Glomerular endothelial cell (primary cell): ENCODE measurements at places on chromosomes 1 and 21. TPM values are rescaled to one million over a fixed set of nuclear protein-coding genes. Genes with fewer than 3 reads are reported as not detected.

GRCh38 chr1:25705699-25706098 lies 89.1 kb downstream of the MAN1C1 start:
- no peak for DNase-seq

- no peak for DNase-seq
Measured at GRCh38 chr1:201089596-201089995, 22.6 kb downstream of the CACNA1S start.

- no peak for DNase-seq
Measured at GRCh38 chr1:1206966-1207531, 657 bp upstream of the TNFRSF18 start.

DNA sequence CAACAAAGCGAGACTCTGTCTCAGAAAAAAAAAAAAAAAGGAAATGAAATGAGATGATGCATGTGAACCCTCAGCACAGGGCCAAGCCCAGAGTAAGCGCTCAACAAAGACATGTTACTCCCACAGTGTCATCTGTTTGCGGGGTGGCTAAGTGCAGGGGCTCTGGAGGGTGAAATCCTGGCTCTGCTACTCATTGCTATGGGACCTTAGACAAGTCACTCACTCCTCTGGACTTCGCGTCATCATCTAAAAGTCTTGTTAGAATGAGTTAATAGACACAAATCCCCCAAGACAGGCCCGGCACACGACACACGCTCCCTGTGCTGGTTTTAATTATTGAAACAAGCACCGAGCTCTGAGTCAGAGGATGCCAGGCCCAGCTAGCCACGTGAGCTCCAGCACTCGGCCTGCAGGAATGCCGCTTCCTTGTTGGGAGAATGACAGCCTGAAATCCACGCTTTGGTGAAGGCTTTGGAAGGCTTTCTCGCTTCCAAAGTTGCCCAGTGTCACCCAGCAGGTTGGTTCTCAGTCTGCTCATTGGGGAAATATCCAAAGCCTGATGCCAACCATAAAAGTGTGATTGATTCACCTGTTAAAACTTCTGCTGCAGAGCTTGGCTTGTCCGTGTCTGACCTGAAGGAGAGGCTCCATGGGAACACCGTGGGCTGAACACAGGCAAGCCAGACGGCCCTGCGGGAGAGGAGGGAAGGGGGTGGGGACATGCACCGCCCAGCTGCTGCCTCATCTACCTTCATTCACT lies 36.7 kb upstream of the TARDBP start:
- no peak for DNase-seq

- DNase-seq, result no peak
Measured at GRCh38 chr1:42210421-42211133, 46.0 kb upstream of the GUCA2A start.

DNA sequence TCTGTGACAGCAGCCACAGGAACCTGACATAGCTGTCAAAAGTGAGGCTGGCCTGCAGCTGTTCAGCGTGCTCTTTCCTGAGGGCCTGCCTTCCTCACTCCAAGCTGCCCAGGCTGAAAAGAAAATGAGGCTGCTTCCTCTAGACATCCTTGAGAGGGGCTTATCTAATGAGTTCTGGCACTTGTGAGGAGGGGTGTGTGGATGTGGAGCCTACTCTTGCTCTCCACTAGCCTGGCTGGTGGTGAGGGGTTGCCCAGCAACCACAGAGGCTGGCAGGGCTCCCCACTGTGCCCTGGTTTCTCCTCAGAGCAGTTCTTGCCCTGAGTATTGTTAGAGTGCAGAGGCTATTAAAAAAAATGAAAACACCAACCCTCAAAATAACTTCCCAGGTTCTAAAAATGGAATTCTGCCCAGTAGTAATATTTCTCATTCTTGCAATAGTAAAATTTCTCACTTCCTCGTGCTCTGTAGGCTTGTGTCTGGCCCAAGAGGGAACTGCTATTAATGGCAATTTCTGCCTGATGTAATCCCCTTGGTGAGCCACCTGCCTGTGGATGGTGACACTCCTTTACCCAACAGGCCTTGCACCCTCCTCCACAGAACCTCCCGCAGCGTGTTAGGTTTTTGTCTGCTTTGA lies 52.6 kb upstream of the EPS8L3 start:
- DNase-seq, result no peak

GRCh38 chr1:66464802-66465201 lies 69.2 kb upstream of the SGIP1 start:
- no peak for DNase-seq

DNA sequence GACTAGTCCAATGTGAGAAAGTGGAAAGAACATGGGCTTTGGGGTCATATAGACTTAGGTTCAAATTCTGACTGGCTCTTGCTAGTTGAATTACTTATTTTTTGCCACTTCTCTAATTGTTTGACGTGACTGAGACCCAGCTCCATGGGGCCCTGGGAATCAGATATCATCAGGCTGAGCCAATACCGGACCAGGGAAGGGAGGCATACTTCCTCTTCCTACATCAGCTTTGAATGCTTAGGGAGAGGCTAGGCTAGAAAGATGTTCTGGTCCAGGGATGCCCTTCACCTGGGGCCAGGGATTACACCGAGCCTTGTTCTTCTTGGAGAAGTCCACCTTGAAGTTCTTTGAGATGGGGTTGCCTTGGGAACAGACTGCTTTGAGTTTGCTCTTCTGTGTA lies 3.7 kb upstream of the NR1I3 start:
- DNase-seq, result no peak

DNA sequence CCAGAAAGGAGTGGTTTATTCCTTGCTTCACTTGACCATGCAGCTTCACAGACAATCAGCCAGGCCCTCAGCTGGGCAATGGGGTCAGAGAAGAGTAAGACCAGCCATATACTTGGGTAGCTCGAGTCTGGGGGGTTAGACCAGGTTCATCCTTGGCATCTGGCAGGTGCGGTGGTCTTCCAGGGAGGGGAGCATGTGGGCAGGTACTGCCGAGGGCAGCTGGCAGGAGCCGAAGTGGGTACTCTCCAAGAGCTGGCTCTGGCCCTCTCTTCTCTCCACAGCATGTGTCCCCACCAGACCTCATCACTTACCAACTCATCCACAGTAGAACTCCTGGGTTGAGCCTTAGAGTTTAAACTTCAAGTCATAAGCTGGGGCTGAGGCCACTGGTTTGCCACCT lies 156.8 kb downstream of the FOXD2 start:
- no peak for DNase-seq

DNA sequence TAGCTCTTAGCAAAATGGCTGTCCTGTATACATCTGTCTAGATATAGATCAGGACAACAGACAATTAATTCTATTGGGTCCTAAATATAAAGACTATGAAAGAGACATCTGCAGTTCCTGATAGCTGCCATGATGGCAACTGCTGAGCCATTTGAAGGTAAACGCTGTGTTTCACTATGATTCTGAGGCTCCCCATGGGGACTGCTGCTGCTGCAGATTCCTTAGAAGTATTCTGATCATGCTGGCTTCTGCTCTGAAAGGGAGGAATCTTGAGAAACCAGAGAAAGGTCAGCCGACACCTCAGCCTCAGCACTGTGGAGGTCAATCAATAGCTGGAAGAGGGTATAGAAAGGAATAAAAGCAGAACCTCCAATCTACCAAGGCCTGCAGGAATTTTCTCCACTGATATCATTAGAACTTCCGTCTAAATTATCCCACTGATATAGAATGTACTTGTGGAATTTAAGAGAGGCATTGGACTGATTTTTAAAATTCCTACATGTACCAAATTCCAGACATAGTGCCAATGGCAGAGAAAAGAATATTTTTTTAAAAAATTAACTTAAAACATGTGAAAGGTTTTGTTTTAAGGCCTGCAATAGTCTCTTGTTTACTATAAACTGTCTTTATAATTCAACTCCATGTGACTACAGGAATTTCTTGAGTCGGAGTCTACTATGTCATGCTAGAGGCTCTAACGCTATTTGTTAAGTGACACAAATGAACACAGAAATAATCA lies 53.2 kb downstream of the DDAH1 start:
- DNase-seq, result no peak

- DNase-seq, result no peak
Measured at GRCh38 chr1:244603498-244603897, 49.4 kb upstream of the DESI2 start.

DNA sequence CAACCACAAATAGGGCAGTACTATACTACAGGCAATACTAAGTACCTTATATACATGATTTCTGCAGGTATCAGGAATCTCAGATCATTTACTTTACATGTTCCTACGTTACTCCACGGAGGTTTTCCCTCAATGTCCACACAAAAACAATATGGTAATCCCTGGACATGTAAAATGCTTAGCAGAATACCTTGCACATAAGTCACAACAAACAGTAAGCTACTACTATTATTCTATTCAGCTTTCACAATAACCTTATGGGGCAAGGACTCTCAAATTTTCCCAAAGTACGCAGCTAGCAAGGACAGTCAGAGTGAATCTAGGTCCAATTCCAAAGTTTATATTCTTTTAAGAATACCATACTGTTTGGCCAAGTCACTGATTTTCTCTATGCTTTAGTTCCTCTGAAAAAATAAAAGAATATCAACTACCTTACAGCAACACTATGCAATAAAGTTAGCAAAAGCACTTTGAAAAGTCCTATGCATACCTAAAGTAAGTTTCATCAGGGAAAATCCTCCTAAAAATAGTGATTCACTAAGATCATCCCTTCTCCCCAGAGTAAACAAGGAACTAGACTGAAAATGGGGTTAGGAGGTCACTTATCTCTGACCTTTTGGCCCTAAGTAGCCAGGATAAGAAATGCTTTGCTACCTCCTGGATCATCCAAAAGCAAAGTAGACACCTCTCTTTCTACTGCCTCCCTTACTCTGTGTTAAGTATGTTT lies 67.4 kb downstream of the LUZP1 start:
- no peak for DNase-seq

GRCh38 chr21:42375506-42375905 lies 9.2 kb upstream of the TFF1 start:
- no peak for DNase-seq

DNA sequence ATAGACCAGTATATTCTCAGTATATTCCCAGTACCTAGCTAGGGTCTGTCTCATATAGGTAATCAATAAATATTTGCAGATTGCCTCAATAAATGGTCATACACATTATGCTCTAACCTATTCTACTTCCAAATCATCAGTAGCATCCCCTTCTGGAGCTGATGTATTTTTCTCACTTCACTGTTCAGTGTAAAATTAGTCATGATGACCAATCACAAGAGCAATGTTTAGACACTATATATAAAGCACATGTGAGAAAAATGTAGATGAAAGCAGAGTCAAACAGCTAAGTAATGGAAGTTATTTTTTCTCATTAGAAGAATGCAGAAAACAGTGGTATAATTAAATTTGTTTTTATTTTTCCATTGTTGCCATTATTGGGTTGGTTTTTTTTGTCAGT lies 34.7 kb downstream of the EPRS1 start:
- DNase-seq, result no peak

DNA sequence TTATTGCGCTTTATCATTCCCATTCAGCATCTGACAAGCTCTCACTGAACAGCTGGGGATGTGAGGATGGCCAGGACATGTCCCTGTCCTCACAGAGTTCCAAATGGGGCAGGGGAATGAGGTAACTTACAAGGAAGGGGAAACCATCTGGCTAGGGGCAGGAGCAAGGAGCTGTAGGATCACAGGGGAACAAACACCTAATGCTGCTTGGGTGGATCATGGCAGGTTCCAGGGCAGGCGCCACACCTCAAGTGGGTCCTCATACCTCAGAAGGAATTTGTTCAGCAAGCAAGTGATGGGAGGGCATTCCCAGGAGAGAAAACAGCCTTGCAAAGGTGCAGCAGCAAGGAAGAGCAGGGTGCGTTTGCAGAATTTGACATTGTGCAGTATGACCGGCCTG lies 35.1 kb upstream of the GRIK3 start:
- DNase-seq, result no peak

- DNase-seq, result no peak
Measured at GRCh38 chr1:59569198-59569597, 245.6 kb upstream of the HOOK1 start.

DNA sequence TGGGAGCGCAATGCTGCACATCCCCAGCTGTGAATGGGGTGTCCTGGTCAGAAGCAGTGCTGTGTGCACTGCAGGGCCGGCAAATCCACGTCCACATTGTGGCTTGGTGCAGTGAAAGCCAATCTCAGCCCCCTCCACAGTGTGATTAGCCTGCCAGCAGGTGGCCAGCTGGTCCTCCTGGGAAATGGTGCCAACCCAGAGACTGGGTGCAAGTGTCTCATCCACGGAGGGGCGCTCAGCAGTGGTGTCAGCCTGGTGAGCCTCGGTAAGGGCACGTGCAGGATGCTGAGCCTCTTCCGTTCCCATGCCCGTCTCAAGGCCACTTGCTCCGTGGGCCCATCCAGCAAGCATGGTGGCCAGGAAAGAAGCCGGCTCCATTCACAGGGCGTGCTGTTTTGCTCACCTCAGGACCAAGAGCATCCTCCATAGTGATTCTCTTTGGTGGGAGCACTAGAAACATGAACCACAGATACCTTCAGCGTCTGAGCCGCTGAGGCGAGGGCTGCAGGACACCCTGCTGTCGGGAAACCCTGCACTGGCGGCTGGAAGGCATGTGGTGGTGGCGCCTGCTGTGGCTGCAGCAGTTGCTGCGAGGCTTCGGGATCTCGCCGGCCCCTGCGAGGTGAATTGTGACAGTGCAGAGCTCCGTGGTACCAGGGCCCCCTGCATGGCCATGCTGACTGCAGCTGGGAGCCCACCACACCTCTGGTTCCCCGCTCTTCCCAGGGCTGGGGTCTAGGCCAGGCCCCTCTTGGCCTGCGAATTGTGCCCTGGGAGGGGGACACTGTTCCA lies 2.0 kb upstream of the SMYD3 start:
- DNase-seq, result no peak

- DNase-seq, result no peak
Measured at GRCh38 chr1:188769936-188770335, 1707.7 kb downstream of the BRINP3 start.

GRCh38 chr1:27103498-27103897 lies 51.4 kb downstream of the SLC9A1 start:
- no peak for DNase-seq

- DNase-seq, result no peak
Measured at GRCh38 chr1:198664068-198664788, 25.4 kb downstream of the PTPRC start.

GRCh38 chr1:84758968-84759491 lies 68.8 kb upstream of the SSX2IP start:
- DNase-seq, result no peak

DNA sequence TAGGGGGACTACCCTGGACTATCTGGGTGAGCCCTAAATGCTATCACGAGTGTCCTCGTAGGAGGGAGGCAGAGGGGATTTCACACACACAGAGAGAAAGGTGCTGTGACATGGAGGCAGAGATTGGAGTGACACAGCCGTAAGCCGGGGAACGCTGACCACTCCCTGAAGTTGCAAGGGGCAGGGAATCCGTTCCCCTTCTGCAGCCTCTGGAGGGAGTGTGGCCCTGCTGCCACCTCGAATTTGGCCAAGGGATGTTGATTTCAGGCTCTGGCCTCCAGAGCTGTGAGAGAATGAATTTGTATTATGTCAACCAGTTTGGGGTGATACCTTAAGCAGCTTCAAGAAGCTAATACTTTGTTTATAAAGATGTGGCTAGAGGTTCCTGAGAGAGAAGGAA lies 137.7 kb downstream of the ACTL8 start:
- no peak for DNase-seq

SETSIP gene
- total RNA-seq, result not detected in 2 replicates

HSD3B1 gene
- total RNA-seq, result not detected in 2 replicates

PAQR6 gene
- total RNA-seq, result 0.15 and 1.5 TPM in 2 replicates

SMIM12 gene
- 34.1 and 40.2 TPM in 2 replicates for total RNA-seq

TFF3 gene
- total RNA-seq, result 5.4 and 10.8 TPM in 2 replicates

ADGRL2 gene
- 166 and 167 TPM in 2 replicates for total RNA-seq

TINAGL1 gene
- total RNA-seq, result 286 and 412 TPM in 2 replicates

LCE2C gene
- total RNA-seq, result not detected in 2 replicates

HTR1D gene
- total RNA-seq, result 3.4 and 5.8 TPM in 2 replicates

S100A8 gene
- not detected in 2 replicates for total RNA-seq
